Thyroid gland (tissue), 4 donors: ENCODE measurements at places on chromosomes 16 and 17.

- DNase-seq = no peak
- H3K27ac ChIP-seq = no peak overlapping the region
- no peaks in the 10 kb centered on the region for H3K36me3 ChIP-seq
- peaks cover 7% of the 10 kb centered on the region for H3K4me1 ChIP-seq
- H3K27me3 ChIP-seq = no peaks in the 10 kb centered on the region
These were observed 108.7 kb downstream of the TRIM37 start for GRCh38 chr17:58997756-58998553.

GRCh38 chr16:72860726-72861562, 187.0 kb downstream of the ZFHX3 start:
- no peaks in the 10 kb centered on the region for H3K36me3 ChIP-seq
- no peak overlapping the region for H3K4me3 ChIP-seq
- H3K27ac ChIP-seq = no peak overlapping the region

DNA sequence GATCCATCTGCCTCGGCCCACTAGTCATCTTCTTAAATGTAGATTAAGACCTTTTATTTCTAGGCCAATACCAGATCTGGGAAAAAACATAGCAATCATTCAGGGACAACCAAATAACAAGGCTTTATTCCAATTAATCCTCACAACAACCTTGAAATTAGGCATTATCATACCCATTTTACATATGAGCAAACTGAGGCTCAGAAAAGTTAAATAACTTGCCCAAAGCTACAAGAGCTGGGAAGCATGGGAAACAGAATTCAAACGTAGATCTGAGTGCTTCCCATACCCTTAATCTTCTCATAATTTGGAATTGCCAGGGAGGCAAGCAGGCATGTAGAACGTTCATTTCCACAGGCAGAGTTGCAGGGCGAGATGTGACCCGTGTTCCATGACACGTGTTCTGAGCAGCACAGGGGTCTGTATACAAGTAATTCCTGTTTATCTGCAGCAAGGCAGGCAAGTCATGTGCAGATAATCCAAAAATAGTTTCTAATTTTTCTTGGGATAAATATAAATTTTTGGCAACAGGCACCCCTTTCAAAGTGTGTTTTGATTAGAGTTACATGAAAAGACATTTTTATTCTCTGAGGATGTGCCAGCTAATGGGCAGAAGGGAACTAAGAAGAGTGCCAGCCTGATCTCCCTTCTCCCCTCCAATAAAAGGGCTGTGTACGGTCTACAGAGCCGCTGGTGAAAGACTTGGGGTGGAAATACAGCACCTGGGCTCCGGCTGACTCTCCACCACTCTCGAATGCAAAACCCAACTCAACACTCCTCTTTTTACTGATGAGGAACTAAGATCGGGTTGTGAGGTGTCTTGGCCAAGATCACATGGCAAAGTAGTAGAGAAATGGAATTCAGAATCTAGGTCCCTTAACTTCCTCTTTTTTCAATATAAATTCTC, 27.7 kb upstream of the MYOCD start:
- DNase-seq = no peak
- H3K4me1 ChIP-seq = no peaks in the 10 kb centered on the region
- H3K36me3 ChIP-seq = no peaks in the 10 kb centered on the region
- H3K4me3 ChIP-seq = no peak overlapping the region

DNA sequence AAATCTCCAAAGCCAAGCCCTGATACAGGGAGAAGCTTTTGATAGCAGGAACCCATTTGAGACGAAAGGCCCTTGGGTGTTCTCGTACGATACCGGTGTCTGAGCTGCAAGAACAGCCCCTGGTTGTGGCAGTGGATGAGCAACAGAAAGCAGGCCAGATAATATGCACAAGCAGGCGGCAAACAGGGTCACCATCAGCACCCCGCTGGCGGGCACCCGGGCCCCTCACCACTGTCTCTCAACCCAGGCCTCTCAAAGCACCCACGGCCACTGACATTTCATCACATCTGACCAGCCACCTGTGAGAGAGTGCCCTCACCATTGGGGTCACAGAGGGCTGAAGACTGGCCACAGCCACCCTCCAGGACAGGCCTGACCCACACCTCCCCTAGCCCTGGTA, 230.4 kb downstream of the C16orf78 start:
- H3K36me3 ChIP-seq = no peaks in the 10 kb centered on the region
- no peak overlapping the region for H3K27ac ChIP-seq
- peaks cover 9% of the 10 kb centered on the region for H3K4me1 ChIP-seq
- DNase-seq = no peak

GRCh38 chr17:11332706-11333105, 91.7 kb downstream of the SHISA6 start:
- H3K4me3 ChIP-seq = no peak overlapping the region
- DNase-seq = no peak
- H3K4me1 ChIP-seq = no peaks in the 10 kb centered on the region
- no peak overlapping the region for H3K27ac ChIP-seq
- no peaks in the 10 kb centered on the region for H3K27me3 ChIP-seq
- no peaks in the 10 kb centered on the region for H3K36me3 ChIP-seq

GRCh38 chr17:65898651-65899050, 293.3 kb downstream of the CEP112 start:
- H3K4me3 ChIP-seq = no peak overlapping the region
- no peaks in the 10 kb centered on the region for H3K27me3 ChIP-seq
- H3K4me1 ChIP-seq = no peaks in the 10 kb centered on the region
- DNase-seq = no peak

GRCh38 chr17:81010935-81011334, 19.3 kb downstream of the CHMP6 start:
- H3K4me1 ChIP-seq = no peaks in the 10 kb centered on the region
- no peaks in the 10 kb centered on the region for H3K36me3 ChIP-seq
- no peaks in the 10 kb centered on the region for H3K27me3 ChIP-seq
- H3K4me3 ChIP-seq = no peak overlapping the region
- no peak for DNase-seq

DNA sequence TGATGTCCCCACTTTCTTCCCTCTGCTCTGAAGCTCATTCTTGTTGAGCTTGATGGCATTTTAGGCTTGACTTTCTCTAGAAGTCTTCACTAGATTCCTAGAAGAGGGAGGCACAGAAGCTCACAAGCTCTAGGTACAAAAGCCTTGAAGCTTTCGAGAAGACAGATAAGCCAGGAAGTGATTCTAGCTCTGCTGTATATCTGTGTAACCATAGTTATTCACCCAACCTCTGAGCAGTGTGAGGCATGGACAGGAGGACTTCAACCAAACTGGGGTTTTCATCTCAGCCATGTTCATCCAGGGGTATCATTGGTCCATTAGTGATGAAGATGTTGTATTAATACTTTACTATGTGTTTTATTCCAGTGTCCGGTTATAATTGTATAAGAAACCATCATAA, 299.7 kb downstream of the CDH13 start:
- no peaks in the 10 kb centered on the region for H3K4me1 ChIP-seq
- no peak overlapping the region for H3K27ac ChIP-seq
- H3K4me3 ChIP-seq = no peak overlapping the region
- DNase-seq = no peak
- no peaks in the 10 kb centered on the region for H3K36me3 ChIP-seq
- H3K27me3 ChIP-seq = no peaks in the 10 kb centered on the region

DNA sequence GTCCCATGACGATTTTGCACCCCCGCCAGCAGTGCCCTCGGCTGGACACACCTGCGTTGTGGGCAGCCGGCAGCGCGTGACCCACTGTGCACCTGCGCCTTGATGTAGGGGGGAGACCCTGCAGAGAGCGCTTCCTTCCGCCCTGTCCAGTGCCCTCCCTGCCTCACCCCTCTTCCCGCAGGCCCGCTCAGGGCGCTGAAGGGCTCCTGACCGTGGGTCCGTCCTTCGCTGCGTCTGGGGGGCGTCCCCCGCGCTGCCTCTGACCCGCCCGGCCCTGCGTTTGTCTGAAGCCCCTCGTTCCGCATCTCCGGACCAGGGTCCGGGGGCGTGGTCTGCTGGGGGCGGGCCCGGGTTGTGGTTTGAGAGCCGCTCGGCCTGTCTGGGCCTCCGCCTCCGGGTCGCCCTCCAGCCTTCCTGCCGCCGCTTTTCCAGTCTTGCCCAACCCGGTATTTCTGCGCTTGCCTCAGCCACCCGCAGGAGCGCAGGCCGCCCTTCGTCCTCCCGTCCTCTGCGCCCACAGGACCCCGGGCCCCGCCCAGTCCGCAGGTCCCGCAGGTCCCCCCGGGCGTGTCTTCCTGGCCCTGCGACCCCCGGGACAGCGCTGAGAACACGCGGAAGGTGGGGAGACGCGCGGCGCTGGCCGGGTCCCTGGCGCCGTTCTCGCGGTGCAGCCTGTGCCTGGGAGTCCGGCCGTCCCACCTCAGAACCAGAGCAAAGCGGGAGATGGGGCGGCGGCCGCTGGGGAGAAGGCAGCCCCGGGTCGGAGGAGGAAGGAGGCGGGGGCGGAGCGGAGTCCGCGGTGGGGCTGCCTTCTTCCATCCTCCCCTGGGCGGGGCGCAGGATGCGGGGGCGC, 4.0 kb upstream of the IL17C start:
- H3K27ac ChIP-seq = no peak overlapping the region
- peak; percentile 61 for DNase-seq
- H3K36me3 ChIP-seq = peaks cover 29% of the 10 kb centered on the region
- H3K4me1 ChIP-seq = peaks cover 23% of the 10 kb centered on the region

- DNase-seq = no peak
- H3K27ac ChIP-seq = no peak overlapping the region
- no peak overlapping the region for H3K4me3 ChIP-seq
- H3K27me3 ChIP-seq = no peaks in the 10 kb centered on the region
These were observed 222.9 kb downstream of the SLC39A11 start for GRCh38 chr17:72869630-72870029.
